SW 1271 (cell line): ENCODE measurements at places on chromosomes 12 and 14.

DNA sequence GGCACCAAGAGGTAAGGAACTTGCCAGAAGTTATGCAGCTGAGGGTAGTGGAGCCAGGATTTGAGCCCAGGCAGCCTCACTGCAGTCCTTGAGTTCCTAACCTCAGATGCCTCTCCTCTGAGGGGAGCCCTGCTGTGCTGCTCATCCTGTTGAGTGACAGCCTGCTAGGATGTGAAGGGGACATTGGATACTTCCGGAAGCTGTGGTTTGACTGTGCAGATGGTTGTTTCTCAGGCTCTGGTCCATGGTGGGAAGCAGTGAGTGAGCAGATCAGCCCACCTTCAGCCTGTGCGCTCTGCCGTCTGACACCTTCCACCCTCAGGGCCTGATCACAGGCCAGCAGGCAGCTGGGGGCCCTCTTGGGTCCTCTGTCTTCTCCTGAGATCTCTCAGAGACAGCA, 253.2 kb downstream of the CACNA1C start:
- DNase-seq, result no peak

DNA sequence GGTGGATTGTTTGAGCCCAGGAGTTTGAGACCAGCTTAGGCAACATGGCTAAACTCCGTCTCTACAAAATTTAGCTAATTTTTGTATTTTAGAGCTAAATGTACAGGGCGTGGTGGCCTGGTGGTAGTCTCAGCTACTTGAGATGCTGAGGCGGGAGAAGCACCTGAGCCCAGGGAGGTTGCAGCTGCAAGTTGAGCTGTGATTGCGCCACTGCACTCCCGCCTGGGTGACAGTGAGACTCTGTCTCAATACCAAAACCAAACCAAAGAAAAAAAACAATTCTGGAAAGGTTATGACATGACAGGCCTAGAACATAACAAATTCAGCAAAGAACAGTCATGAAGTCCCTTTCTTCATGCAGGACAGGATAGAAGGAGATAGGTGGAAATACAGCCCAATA, 25.7 kb downstream of the WDR89 start:
- DNase-seq, result no peak

DNA sequence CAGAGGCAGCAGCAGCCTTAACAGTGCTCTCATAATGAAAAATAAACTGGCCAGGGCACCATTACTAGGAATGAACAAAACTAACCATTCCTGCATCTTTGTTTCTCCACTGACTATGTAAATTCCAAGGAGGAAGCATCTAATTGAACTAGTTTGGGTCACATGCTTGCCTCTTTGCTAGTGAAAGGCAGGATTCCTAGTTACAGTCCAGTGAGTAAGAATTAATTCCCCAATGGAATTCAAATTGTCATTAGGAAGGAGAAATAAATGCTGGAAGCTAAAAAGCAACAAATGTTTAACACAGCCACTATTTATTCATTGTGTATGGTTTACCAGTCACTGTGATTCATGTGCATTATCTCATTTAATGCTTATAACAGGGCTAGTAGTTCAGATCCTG, 316.0 kb downstream of the CCDC91 start:
- DNase-seq, result no peak

- no peak for DNase-seq
Measured at GRCh38 chr14:80930836-80931389, 10.6 kb downstream of the CEP128 start.

DNA sequence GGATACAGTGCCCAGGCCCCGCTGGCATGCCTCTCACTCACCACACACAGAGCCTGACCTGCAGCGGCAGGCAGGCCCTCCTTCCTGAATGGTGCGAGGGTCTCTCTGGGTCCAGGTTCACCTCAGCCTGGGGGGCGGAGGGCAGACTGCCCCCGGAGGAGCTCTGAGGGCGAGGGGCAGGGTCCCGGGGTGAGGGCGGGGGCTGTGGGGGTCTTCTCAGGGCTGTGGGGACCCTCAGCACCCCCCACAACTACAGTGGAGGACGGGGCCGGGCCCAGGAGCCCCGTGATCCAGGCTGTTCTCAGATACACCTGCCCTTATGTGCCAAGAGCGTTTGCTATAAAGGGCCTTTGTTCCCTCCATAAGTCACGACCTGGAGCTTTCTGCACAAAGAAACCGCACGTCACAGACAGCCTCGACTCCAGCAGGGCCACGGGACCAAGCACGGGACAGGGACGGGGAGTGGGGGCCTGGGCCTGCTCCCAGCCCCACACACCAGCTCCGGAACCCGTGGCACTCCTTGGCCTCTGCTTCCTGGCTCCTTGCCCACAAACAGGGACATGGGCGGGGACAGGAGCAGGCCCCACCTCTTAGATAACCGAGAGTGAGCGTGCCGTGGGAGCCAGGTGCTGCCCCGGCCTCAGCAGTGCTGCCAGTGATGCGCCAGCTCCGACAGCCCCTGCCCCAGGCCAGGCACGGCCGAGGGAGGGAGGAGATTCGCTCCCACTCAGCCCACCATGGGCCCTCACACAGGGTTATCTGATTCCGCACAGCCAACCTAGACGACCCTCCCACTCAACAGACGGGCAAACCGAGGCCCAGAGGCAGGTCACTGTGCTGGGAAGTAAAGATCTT, 101.9 kb downstream of the RFLNA start:
- DNase-seq, result no peak

DNA sequence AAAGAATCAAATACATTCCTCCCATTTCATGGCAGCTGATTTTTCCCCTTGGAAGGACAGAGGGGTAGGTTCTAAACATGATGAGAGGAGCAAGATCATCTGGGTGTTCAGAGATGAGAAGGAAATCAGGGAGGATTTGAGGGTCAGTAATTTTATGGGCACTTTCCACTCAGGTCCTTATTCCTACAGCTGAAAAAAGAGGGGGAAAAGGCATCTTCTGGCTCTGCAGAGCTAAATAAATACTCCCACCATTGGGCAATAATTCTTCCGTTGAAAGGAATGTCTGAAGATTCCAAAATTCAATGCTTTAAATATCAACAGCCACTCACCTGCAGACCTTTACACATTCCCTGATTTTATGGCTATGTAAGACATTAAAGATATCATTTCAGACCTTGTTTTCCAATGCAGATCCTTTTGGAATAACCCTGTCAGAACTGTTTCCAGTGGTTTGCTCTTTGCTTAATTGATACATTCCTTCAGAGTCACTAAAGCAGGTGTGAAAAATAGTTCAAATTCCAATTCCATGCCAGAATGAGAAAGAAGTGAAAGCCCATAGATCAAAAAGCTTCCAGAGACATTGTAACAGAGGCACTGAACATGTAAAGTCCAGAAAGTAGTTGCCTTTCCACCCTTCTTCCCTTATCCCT, 233.3 kb upstream of the KRR1 start:
- DNase-seq, result no peak

GRCh38 chr12:6635856-6636531, at the start of gene LPAR5:
Gene LPAR5, minus strand, starts transcription at chr12:6635959. Its CDS starts 14,711 bp downstream, at chr12:6621248.
- no peak for DNase-seq

DNA sequence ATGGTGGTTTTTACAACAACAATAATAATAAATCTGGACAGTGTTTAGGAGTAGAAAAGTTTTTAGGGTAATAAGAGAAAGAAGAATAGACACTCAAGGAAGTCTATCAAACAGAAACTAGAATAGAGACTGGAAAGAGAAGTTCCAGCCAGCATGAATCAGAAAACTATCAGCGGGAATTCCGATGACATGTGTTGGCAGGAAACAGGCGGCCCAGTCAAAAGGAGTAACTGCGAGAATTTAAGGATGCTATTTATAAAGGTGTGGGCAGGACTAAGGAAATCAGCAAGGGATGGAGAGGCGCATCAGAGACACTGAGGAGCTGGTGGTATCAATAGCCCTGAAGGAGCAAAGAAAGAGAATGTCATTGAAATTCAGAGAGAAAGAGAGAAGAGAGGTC, 89.9 kb downstream of the TBX5 start:
- DNase-seq, result peak; percentile 74

GRCh38 chr12:114916124-114916523, 232.1 kb upstream of the TBX3 start:
- no peak for DNase-seq

DNA sequence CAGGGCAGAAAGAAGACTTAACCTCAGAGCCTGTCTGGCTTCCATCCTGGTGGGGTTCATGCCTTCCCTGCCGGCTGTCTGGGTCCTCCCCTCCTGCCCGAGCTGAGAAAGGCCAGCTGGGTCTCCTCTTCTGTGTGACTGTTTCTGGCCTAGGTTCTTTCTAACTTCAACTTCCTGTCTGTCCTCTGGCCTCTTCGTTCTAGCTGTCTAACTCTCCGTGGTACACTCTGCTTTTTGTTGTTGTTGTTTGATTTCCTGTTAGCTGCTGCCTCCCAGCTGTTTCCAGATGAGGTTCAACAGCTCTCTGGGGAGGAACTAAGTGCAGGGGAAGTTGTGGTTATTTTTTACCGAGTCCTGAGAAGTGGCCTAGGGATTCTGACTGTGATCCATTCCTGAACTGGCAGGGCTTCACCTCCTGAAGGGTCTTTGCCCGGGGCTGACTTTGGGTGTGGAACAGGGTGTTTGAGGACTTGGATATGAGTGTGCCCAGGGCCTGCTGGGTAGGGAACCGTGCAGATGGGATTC, 3.2 kb downstream of the MLXIP start:
- DNase-seq, result peak; percentile 32

- no peak for DNase-seq
Measured at GRCh38 chr14:51805541-51805940, 54.9 kb upstream of the GNG2 start.

- DNase-seq, result peak; percentile 51
Measured at GRCh38 chr12:110224379-110225304, 56.4 kb upstream of the ATP2A2 start.

- no peak for DNase-seq
Measured at GRCh38 chr12:12440784-12441428, 84.0 kb downstream of the BORCS5 start.

GRCh38 chr14:64940336-64940910, 2.1 kb downstream of the GPX2 start:
- DNase-seq, result no peak

GRCh38 chr14:29757188-29757680, 170.4 kb downstream of the PRKD1 start:
- DNase-seq, result no peak

- no peak for DNase-seq
Measured at GRCh38 chr14:102917056-102917385, 5.4 kb upstream of the AMN start.

GRCh38 chr14:53161758-53162435, 8.8 kb upstream of the DDHD1 start:
- DNase-seq, result no peak

DNA sequence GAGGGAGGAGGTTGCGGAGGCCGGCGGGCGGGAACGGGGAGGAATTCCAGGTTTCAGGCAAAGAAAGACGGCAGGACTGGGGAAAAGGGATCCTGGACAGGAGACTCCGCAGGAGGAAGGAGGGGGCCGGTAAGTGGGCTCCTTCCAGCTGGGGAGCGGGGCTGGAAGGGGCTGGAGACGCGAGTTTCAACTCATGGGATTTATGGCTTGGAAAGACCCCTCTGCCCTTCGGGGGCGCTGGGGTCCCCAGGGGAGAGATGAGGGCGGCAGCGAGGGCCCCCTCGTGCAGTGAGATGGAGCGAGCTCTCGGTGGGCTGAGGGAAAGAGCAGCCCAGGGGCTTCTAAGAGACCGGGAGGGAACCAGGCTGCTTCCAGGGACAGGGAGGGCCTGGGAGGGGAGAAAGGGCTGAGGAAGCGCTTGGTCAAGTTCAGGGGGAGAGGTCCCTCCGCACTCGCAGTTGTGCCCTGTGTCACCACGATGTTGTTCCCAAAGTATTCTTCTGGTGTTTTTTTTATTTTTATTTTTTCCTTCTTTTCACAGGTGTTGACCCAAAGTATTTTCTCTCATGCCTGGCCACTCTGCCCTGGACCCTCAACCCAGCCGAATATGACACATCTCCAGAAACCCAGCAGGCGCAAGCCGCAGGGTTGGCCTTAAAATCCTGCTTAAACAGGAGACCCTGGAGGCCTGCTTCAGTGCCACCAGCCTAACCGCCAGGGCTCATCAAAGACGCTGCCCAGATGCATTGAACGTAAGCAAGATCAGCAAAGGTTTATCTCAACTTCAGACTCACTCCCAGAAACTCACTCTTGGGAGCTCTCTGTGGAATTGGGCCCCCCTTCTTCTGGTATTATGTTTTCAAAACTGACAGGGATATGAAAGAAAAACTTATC, 16.1 kb downstream of the TNFAIP2 start:
- DNase-seq, result no peak

DNA sequence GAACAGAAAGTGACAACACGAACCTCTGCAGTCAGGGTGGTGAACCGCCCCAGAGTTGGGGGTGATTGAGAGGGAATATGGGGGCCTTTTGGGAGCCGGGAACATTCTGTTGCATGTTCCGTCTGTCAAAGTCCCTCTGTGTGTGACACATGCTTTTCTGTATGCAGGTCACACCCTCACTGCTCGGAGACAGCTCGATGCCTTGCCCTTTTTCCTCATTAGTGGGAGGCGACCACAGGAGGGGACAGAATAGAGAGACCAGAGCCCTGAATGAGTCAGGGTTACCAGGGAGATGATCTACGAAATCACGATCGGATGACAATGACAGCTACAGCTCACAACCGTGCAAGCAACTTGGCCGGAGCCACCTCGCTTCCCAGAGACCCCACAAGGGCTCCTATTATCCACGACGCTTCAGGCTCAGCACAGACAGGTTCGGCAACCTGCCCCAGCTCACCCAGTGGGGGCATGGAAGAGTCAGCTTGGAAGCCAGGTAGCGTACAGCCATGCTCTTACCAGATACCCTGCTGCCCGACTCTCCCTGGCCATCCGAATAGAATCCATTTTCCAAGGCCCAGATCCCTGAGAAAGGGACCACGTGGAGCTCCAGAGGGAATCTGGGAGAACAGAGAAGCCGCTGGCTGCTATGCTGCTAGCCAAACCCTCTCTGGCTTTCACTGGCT, 38.8 kb downstream of the TESC start:
- DNase-seq, result no peak

DNA sequence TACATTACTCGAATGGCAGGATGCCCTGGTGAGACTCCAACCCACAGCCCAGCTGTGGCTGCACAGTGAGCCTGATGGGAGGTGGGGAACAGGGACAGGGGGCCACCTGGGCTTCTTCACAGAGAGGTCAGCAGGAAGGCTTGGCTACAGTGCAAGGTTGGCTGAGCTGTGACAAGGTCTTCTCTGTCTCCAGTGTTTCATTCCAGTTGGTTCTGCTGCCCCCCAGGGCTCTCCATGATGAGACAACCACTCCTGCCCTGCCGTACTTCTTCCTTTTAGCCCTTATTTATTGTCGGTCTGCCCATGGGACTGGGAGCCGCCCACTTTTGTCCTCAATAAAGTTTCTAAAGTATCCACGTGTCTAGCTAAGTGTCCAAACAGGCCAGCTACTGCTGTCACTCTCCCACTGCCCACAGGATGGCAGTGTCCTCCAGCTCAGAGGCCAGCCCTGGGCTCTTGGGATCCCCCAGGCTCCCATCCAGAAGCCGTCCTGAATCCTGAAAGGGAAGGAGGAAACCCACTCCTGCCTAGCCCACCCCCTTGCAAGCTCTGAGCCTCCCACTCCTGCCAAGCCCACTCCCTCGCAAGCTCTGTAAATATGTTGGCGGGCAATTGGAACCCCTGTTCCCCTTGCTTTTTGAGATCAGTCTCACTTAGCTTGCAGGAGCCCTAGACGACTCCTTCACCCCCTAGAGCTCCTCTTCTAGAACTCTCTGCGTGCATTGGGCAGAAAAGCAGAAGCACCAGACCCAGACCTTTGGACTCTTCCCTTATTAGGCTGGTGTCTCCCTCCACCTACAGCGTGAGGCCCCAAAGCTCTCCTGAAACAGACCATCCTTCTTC, 5.4 kb downstream of the C1QL4 start:
- peak; percentile 33 for DNase-seq

GRCh38 chr12:83514372-83514771, 827.7 kb downstream of the TMTC2 start:
- no peak for DNase-seq
